ENCODE measurements at places on chromosomes 2 and 18. TPM values are rescaled to one million over a fixed set of nuclear protein-coding genes. Genes with fewer than 3 reads are reported as not detected.
A peak's percentile ranks its signal among the peaks of the same experiment; 100 is the strongest.

DNA sequence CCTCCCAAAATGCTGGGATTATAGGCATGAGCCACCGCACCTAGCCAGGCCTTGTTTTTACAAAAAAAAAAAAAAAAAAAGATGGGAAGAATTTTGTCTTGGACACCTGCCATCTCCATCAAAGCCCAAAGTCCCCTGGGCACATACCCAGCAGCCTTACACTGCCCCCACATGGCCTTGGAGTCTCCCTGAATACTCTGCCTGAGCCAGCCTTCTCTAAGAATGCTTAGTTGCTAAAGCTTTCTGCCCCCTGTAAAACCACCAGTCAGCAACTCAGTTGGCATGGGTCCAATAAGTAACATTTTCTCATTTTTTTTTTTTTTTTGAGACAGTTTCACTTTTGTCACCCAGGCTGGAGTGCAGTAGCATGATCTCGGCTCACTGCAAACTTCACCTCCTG, 40.6 kb downstream of the SPC25 start:
- peak; percentile 15 for DNase-seq

DNA sequence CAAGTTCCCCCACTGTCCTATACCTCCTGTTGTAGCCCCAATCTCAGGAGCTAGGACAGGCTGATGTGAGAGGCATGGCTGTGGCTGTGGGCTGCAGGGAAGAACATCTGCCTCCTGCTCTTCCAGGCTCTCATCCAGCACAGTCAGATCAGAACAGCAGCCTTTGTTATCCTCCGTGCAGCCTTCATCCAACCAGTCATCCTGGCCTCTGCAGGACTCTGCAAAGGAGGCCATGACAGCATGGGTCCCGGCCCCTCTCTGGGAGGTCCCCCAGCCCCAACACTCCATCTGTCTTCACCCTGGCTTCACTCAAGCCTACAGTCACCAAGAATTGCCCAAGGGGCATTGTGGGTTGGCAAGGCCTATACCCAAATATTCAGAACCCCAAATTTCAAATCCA, 223.2 kb upstream of the COPS8 start:
- no peak for DNase-seq

GRCh38 chr2:148014616-148015015, 5.9 kb downstream of the ORC4 start:
- DNase-seq, result no peak

GRCh38 chr2:85431570-85432205, 13.2 kb downstream of the SH2D6 start:
- no peak for DNase-seq

- DNase-seq, result no peak
Measured at GRCh38 chr2:183995632-183996031, 602.7 kb upstream of the ZNF804A start.

- no peak for DNase-seq
Measured at GRCh38 chr2:240160291-240161086, 20.0 kb upstream of the OTOS start.

DNA sequence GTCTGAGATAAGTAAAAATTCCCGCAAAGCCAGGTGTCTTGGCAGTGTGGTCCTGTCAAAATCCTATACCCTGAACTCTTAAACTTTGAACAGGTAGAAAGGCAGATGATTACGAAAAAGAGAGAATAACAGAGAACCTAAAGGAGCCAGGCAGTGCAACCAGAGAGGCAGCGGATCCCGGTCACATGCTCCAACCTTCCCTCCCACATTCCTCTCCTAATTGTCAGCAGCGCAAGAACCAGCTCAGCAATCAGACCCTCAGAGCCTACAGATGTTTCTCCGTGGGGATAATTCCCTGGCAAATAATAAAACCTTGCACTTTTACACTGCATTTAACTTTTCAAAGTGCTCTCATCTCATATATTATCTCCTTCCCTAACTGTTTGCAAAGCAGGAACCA, 124.8 kb downstream of the EPHA4 start:
- DNase-seq, result no peak

GRCh38 chr2:15031745-15032240, 399.3 kb downstream of the LRATD1 start:
- no peak for DNase-seq

GRCh38 chr2:120684289-120685065, 51.2 kb upstream of the GLI2 start:
- DNase-seq, result peak; percentile 76

- no peak for DNase-seq
Measured at GRCh38 chr2:220556658-220557057, 929.2 kb downstream of the SLC4A3 start.

DNA sequence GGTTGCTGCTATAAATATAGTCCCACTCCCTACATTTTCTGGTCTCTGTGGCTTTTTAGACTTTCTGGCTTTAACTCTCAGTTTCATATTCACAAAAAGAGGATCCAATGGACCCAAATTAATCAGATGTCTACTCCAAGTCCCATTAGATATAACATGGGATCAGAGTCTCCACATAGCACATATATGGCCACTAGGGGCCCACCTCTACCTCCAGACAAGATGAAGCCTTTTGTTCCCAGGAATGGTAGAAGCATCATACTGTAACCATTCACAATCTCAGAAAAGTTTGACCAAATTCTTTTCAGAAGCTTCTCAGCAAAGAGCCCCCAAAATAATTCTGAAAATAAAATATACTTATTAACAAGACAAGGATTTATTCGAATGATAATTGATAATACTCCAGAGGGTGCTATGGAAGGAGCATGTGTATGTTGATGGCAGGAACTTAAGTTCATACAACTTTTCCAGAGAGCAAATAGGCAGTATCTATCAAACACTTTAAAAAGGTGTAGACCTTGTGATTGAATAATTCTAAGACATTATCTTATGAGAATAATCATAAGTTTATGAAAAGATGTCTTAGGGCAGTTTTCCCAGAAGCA, 382.3 kb upstream of the CRIM1 start:
- DNase-seq, result peak; percentile 5

DNA sequence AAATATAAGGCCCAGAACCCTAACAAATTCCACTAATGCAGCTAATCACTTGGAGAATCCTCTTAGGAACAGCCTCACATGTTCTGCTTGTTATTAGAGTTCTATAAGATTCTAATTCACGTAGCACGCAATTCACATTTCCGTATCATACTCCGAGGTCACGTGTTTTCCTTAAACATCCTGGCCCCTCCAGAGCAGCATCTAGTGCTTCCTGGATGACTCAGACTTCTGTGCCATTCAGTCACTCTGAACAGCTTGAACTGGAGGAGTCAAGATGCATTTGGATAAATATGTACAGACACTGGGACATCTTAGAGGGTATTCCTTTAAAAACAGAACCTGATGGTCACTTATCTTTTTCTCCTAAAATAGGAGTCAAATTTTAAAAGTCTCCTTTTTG, 156.5 kb downstream of the MYO5B start:
- no peak for DNase-seq

DNA sequence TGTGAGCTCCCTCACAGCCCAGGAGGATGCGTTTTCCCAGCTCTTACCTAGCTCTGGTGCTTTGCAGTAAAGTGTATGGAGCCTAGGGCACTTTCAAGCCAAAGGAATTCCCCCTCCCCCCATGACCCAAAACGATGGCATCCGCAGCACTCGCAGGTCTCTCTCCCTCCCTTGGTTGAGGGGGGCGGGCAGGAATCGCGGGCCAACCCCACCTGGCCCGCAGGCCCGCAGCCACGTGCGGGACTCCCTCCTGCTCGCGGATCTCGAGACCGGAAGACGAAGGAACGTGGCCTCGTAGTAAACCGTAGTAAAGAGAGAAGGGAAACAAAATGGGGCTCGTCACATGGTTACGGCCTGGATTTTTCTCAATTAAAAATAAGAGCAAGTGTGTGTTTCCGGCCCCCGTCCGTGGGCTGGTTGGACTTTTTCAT, 8.5 kb downstream of the IRS1 start:
- DNase-seq, result peak; percentile 82

DNA sequence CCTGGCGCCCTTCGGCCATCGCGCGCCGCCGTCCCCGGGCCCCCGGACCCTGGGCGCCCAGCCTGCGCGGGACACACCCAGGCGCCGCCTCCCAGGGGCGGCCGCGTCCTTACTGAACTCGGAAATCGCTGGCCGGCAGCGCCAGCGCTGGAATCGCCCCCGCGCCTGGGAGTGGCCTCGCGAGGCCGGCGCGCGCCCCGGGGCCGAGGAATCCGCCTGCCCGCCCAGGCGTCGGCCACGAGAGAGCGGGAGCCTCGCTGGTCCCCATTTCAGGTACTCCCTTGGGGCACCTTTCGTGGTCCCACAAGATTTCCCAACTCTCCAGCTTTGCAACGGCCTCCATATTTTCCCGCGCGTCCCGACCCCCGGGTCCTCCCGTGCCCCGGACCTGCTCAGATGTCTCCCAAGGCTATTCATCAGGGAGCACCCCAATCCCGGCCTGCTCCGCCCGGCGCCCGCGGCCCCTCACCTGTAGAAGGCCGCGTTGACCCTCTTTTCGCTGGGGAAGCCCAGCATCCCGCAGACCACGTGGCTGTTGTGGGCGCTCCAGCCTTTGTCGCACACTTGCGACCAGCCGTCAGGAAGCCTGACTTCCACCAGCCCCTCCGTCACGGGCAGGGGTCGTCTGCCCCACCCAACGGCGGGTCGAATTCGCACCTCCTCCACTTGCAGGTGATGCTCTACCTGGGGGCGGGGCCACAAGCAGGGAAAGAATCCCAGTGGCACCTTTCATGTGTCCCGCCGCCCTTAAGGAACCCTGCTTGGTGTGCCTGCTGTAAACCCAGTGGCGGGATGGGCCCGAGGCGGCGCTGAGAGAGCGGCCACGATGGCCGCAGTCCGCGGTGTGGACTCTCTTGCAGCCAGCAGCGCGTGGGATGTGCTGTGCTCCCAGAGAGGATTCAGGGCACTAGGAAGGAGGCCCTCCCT, 4.6 kb downstream of the LOXL3 start:
- DNase-seq, result peak; percentile 48

GRCh38 chr2:22189893-22190480, 1066.2 kb downstream of the TDRD15 start:
- DNase-seq, result no peak

DNA sequence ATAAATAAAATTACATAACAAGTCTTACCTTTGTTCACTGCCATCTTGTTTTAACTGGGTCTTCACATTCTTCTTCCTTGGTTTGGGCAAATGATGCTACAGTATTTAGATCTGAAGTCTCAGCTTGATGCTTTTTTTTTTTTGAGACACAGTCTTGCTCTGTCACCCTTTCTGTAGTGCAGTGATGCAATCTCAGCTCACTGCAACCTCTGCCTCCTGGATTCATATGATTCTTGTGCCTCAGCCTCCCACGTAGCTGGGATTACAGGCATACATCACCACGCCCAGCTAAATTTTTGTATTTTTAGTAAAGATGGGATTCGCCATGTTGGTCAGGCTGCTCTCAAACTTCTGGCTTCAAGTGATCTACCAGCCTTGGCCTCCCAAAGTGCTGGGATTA, 53.2 kb upstream of the MAT2A start:
- DNase-seq, result peak; percentile 52

DNA sequence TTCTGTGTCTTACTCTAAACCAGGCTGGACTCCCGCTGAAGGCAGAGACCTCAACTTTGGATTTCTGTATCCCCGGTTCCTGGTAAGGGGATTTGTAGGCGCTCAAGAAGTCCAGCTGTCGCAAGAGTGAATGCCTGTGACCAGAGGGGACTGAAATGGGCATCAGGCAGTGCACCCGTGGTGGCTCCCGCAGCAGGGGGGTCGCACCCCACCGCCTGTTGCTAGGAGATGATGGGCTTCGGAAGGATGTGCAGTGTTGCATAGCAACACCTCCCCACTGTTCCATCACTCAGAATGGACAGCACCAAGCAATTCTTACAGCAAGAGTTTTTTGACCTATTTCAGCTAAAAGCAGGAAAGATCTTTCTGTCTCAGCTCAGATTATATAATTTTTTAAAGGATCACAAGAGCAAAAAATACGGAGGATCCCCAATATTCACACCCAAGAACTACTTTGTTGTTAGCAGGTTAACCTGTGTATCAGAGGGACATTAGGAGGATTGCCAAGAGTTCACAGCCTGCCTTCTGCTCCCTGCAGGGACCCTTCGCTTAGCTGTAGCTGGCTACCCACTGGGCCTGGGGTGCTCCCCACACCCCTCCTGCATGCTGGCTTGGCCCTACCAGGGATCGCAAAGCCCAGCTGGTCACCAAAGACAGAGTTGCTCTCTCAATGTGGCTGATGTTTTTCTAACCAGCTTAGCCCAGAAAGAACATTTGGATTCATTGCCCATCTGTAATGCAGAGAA, 63.8 kb downstream of the SOWAHC start:
- no peak for DNase-seq

DNA sequence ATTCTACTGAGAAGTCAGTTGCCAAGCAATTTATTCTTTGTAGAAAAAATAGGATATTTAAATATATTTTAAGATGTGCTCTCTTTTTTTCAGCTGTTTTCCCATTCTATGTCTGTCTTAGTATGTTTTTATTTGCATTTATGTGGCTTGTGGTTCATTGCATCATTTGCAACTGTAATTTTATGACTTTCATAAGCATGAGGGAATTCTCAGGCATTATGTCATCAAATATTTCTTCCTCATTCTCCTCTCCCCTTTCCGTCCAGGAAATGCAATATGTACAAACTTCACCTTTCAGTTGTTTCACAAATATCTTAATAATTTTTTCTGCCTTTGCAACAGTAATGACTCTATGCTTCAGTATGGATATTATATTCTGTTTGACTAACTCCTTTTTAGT, 560.2 kb upstream of the LRATD1 start:
- no peak for DNase-seq

- DNase-seq, result no peak
Measured at GRCh38 chr18:42781298-42781815, 334.1 kb downstream of the RIT2 start.

DNA sequence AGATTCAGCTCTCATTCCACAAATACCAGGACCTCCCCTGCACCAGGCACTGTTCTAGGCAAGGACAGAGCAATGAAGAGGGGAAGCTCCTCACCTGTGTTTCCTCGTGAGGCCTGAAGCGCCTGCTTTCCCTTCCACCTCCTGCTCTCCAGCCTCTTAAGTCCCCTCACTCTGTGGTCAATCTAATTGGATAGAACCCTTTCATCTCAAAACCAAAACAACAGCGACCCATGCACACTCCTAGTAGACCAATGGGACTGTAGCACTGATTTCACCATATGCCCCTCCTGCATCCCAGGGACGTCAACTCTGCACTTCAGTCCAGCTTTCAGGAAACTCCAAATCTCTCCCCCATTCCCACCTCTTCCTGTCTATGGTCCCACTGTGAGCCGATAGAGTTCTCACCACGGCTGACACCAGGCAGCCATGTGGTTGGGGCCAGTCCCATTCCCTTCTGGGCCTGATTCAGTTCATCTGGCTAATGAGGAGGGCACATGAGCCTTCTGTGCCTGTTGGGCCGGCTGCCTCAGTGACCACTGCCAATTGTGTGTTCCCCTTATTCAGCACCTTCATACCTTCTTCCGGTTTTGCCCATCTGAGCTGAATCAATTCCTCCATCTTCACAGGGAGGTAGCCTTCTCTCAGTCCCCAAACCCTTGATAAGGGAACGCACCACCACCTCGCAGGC, 33.3 kb upstream of the MAT2A start:
- DNase-seq, result no peak

ACMSD gene
- not detected for total RNA-seq

CD207 gene
- not detected for total RNA-seq

PJVK gene
- total RNA-seq, result 1.3 TPM

UGT1A5 gene
- total RNA-seq, result not detected

ZNF396 gene
- total RNA-seq, result 1.3 TPM

GCG gene
- total RNA-seq, result not detected

FAM237A gene
- total RNA-seq, result not detected

RGPD3 gene
- 0.32 TPM for total RNA-seq

NT5DC4 gene
- total RNA-seq, result not detected

GALNT13 gene
- 1.7 TPM for total RNA-seq
